ENCODE measurements at places on chromosomes 2 and 18. TPM values are rescaled to one million over a fixed set of nuclear protein-coding genes. Genes with fewer than 3 reads are reported as not detected.

GRCh38 chr2:216094701-216095100, 13.0 kb downstream of the TMEM169 start:
- no peak for DNase-seq

GRCh38 chr2:62034715-62035114, 129.2 kb downstream of the COMMD1 start:
- no peak for DNase-seq

- no peak for DNase-seq
Observed at GRCh38 chr2:208586516-208586915, 179.9 kb downstream of the PTH2R start.

DNA sequence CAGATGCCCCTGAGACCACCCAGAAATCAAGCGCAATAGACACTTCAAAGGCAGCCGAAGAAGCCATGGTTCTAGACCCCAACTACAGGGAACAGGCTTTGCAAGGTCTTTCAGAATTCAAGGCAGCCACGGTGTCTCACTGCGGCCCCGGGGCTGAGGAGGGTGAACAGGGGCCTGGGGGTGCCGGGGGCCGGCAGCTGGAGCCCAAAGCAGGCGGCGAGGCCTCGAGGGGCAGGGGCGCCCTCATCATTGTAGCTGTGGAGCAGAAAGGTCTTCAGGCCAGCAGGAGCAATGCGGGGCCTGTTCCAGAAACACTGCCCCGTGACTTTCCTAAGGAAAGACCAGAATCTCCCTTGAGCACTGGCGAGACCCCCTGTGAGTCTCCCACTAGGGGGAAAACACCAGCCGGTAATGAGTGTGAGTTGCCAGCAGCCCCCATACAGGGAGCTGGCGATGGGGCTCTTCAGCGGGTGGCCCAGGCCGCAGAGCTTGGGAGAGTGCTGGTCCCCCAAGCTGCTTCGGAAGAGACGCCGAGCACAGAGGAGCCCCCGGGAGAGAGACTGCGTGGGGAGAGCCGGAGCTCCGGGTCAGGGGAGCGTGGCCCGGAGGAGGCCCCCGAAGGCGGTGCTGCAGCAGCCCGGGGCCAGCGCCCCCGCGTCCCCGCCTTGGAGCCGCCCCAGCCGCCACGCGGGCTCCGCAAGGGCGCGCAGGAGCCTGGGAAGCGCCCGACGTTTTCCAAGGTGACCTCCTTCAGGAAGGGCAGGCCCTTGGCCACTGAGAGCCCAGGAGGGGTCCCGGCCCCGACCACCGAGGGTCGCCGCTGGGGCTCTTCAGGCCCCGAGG, 79.1 kb downstream of the ARHGEF4 start:
- no peak for DNase-seq

DNA sequence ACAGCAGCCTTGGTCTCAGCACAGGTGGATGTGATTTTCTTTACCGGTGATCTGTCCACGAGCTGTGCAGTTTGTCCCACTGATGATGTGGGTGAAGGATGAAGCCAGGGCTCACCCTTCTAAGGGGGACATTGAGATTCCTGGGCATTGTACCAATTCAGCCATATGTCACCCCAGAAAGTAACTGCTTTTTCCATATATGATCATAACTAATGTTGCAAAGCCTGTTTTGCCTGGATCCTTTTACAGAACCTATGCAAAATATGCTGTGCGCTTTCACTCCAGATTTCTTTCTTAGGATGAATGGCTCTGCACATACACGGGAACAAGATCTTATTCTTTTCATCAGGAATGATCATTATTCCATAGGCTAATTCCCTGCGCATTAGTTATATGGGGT, 96.9 kb upstream of the POU3F3 start:
- DNase-seq, result no peak

Gene SPATA3
- not detected for total RNA-seq

Gene ATRAID
- 112 TPM for total RNA-seq

Measured in left ventricle myocardium superior (tissue), 1 donor.